Left ventricle myocardium superior (tissue), 1 donor: ENCODE measurements at places on chromosomes 5 and 9. TPM values are rescaled to one million over a fixed set of nuclear protein-coding genes. Genes with fewer than 3 reads are reported as not detected.

DNA sequence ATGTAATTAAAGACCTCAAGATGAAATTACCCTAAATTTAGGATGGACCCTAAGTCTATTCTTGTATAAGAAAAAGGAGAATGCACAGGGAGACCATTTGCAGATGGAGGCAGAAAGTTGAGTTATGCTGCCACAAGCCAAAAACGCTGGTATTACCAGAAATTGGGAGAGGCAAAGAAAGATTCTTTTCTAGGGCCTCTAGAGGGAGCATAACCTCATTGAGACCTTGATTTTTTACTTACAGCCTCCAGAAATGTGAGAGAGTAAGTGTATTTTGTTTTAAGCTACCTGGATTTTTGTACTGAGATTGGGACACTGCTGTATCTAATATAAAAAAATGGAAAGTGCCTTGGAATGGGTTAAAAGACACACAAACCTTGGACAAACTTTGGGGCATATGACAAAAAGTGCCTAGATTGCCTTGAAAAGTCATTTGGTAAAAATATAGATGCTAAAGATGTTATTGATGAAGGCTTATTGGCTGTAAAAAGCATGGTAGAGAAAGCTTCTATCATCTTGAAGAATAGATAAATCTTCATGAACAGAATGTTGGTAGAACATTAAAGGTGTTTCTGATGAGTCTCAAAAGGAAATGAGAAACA, 174.7 kb upstream of the PRDM9 start:
- no peak for DNase-seq

SVEP1 gene
- 5.7 TPM for total RNA-seq

GRCh38 chr9:115016344-115016743, 86.0 kb upstream of the TNFSF8 start:
- DNase-seq = no peak

- DNase-seq = no peak
Observed at GRCh38 chr5:149697001-149697400, 33.1 kb upstream of the PPARGC1B start.

ACTBL2 gene
- total RNA-seq = not detected

DNA sequence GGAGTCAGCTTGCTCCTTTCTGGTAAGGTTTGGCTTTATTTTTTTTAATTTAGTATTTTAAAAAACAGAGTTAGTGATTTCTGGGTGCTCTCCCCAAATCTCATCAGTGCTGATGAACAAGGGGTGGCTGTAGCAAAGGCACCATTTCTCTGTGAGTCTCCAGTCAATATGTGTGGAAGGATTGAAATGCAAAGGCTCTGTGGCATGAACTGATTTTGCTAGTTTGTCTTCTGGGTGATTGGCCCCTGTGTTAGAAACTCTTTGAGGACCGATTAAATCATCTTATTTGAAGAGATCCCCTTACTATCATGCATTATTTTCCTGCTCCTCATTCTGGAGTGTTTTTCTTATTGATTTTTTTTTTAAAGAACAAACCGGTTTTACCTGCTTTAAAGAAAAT, 596 bp downstream of the TEK start:
- DNase-seq = no peak

- DNase-seq = no peak
Observed at GRCh38 chr5:93303291-93303691, 277.7 kb downstream of the NR2F1-AS1 start.

- DNase-seq = no peak
Observed at GRCh38 chr9:110456681-110457080, 119.0 kb upstream of the TXNDC8 start.

GRCh38 chr9:104743376-104743985, 4.0 kb upstream of the NIPSNAP3A start:
- DNase-seq = no peak
